Lower leg skin (tissue), 4 donors: ENCODE measurements at places on chromosomes 5 and 9. TPM values are rescaled to one million over a fixed set of nuclear protein-coding genes. Genes with fewer than 3 reads are reported as not detected.
A peak's percentile ranks its signal among the peaks of the same experiment; 100 is the strongest.

GRCh38 chr5:96818125-96818788, 10.5 kb upstream of the ERAP1 start:
- DNase-seq, result no peak

- DNase-seq, result peak; percentile 96
Observed at GRCh38 chr5:141524604-141525597, 36.0 kb downstream of the PCDHGC5 start.

GRCh38 chr9:6757132-6757455, 679 bp upstream of the KDM4C start:
- peak; percentile 61 for DNase-seq

CLIC3 gene
- total RNA-seq, result 160 TPM
